RWPE2 (cell line): ENCODE measurements at places on chromosomes 12 and 14.
A peak's percentile ranks its signal among the peaks of the same experiment; 100 is the strongest.

- no peak overlapping the region for H3K27ac ChIP-seq
- H3K27me3 ChIP-seq, result no peaks in the 10 kb centered on the region
- H3K36me3 ChIP-seq, result no peaks in the 10 kb centered on the region
- no peak overlapping the region for H3K4me3 ChIP-seq
Measured at GRCh38 chr12:120586206-120586605, 5.0 kb upstream of the POP5 start.

- H3K4me3 ChIP-seq, result no peak overlapping the region
- no peaks in the 10 kb centered on the region for H3K4me1 ChIP-seq
- H3K36me3 ChIP-seq, result no peaks in the 10 kb centered on the region
- no peak for DNase-seq
Measured at GRCh38 chr12:3243376-3244084, 166.4 kb downstream of the TSPAN9 start.

GRCh38 chr14:46940611-46941010, 289.0 kb upstream of the RPL10L start:
- DNase-seq, result no peak
- H3K27me3 ChIP-seq, result peaks cover 11% of the 10 kb centered on the region
- H3K27ac ChIP-seq, result no peak overlapping the region
- no peaks in the 10 kb centered on the region for H3K4me1 ChIP-seq
- no peaks in the 10 kb centered on the region for H3K36me3 ChIP-seq
- no peak overlapping the region for H3K4me3 ChIP-seq

GRCh38 chr14:100062590-100062989, 2.6 kb upstream of the EVL start:
- H3K36me3 ChIP-seq, result no peaks in the 10 kb centered on the region
- H3K4me3 ChIP-seq, result no peak overlapping the region
- DNase-seq, result no peak
- peaks cover 19% of the 10 kb centered on the region for H3K4me1 ChIP-seq
- H3K27me3 ChIP-seq, result no peaks in the 10 kb centered on the region
- H3K27ac ChIP-seq, result no peak overlapping the region

DNA sequence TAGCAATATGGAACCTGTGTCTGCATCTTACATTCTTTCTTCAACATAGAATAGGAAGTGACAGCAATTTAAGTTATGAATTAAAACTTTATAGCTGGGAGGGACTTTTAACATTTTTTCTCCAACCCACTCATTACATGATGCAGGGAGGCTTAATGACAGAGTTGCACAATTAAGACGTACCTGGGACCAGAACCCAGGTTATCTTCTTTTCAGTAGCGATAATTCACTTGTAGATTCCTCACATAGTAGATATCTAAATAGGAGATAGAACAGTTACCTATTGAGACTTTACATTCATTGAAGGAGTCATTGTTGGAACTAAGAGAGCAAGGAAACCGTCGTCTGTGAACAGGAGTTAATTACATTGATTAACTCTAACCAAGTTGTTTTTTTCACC, 5.1 kb downstream of the SRGAP1 start:
- no peak overlapping the region for H3K4me3 ChIP-seq
- H3K4me1 ChIP-seq, result peaks cover 28% of the 10 kb centered on the region

DNA sequence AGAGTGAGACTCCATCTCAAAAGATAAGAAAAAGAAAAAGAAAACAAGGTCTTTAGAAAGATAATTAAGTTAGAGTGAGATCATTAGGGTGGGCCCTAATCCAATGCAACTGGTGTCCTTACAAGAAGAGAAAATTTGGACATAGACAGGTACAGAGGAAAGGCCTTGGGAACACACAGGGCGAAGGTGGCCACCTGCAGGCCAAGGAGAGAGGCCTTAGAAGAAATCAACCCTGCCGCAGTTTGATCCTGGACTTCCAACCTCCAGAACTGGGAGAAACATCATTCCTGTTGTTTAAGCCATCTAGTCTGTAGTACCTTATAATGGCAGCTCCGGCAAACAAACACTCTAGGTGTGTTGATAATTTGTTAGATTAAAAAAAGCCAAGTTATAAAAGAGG, 491.9 kb downstream of the MED13L start:
- no peak for DNase-seq
- no peak overlapping the region for H3K27ac ChIP-seq
- no peak overlapping the region for H3K4me3 ChIP-seq
- H3K4me1 ChIP-seq, result no peaks in the 10 kb centered on the region

DNA sequence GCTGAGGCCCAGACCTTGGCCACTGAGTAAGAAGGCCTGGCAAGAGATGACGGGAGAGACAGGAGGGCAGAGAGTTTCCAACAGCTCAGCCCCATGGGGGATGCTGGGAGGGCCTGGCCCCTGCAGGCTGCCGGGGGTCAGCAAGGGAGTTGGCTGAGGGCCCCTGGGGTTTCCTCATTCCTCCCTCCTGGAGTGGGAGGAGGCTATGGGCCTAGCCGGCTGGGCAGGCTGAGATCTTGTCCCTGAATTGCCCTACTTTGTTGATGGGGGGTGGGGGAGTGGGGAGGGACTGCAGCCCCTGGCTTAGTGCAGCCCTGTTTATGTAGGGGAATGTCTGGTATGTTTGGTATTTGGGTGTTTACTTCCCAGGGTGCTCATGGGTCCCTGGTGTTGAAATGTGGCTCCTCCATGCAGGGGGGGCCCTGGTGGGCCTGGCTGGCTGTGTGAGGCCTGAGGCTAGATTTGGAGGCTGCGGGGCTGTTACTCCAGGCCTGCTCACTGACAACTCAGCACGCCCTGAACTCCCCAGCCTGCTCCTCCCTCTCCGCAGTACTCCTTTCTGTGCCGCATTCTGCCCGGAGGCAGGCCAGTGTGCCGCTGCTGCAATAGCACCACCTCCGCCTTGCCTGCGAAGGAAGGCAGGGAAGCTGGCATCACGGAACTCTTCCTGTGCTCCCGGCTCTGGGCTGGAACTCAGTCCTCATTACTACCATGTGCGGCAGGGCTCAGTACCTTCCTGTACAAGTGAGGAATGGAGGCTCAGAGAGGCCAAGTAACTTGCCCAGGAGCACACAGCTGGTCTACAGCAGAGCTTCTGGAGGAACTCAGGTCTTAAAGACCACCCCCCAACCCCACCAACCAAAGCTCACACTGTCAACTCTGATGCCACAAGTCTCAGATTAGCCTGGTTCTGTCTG, 25.3 kb downstream of the JDP2 start:
- no peak overlapping the region for H3K4me3 ChIP-seq
- H3K27ac ChIP-seq, result peak overlapping the region; percentile 86
- peaks cover 34% of the 10 kb centered on the region for H3K36me3 ChIP-seq
- peaks cover 37% of the 10 kb centered on the region for H3K4me1 ChIP-seq

DNA sequence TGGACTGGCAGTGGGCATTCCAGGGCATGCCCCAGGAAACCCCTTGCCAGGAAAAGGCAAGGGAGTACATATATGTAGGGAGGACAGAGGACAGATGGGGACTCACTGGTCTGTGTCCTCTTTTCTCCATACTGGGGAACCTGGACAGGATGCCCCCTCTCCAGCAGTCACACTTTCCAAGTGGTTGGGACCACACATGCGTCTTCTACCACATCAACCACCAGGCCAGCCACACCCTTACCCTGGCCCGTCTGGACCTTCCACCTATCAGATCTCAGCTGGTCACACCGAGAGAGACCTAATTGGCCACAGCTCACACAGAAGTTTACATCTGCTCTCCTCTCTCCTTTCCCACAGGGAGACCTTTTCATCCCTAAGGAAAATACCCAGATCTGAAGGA, 8.3 kb downstream of the ANKRD33 start:
- no peaks in the 10 kb centered on the region for H3K27me3 ChIP-seq
- no peaks in the 10 kb centered on the region for H3K36me3 ChIP-seq
- H3K4me3 ChIP-seq, result no peak overlapping the region
- DNase-seq, result peak; percentile 28
- no peak overlapping the region for H3K27ac ChIP-seq

- no peak overlapping the region for H3K27ac ChIP-seq
- H3K4me3 ChIP-seq, result no peak overlapping the region
- H3K4me1 ChIP-seq, result no peaks in the 10 kb centered on the region
Measured at GRCh38 chr14:105862581-105863239, 336.3 kb downstream of the TMEM121 start.

GRCh38 chr12:21001778-21002177, 129.2 kb upstream of the SLCO1B1 start:
- no peaks in the 10 kb centered on the region for H3K4me1 ChIP-seq
- H3K27me3 ChIP-seq, result no peaks in the 10 kb centered on the region
- H3K4me3 ChIP-seq, result no peak overlapping the region
- no peaks in the 10 kb centered on the region for H3K36me3 ChIP-seq

GRCh38 chr12:110498984-110499706, 2.8 kb downstream of the VPS29 start:
- peak overlapping the region; percentile 84 for H3K27ac ChIP-seq
- no peak for DNase-seq
- no peaks in the 10 kb centered on the region for H3K27me3 ChIP-seq
- H3K4me1 ChIP-seq, result peaks cover 31% of the 10 kb centered on the region

DNA sequence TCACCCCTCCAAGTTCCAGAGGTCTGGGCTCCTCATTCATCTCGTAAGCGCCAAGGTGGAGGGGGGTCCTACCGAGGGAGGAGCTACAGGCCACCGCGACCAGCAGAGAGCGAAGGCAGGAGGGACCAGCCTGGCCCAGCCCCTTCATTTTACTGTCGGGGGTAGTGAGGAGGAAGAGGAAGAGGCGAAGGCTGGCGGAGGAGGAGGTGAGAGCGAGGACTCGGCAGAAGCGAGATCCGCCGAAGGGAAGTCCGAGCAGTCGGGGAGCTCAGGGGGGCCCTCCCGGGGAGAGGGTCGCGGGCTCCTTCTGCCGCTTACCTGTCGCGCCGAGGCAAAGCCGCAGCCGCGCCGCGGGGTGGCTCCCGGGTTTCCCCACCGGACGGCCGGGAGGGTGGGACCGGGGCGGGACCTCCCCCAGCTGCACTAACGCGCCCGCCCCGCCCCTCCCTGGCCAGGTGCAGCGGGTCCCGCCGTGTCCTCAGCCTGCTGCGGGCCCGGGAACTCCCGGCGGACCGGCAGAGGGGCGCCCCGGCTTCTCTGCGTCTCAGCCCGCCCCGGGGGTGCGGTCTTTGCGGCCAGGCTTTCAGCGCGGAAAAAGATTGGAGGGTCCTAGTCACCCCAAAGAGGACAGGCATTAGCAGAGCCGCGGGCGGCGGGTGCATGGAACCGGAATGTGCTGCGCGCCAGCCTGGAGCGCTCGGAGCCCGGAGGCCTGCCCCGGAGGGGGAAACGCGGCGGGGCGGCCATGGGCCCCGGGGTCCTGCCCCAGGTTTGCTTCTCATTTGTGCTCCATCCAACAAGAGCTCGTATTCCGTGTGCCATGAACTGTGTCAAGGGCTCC, at the start of gene GALNT6:
Gene GALNT6, minus strand, starts transcription at position 124 of the 841 bp plus-strand sequence. CDS start 11,625 bp downstream, outside the sequence.
- no peaks in the 10 kb centered on the region for H3K36me3 ChIP-seq
- H3K27ac ChIP-seq, result peak within 1 kb of the TSS; percentile 47
- peak within 1 kb of the TSS; percentile 60 for H3K4me3 ChIP-seq
